ENCODE measurements at places on chromosomes 3 and 15.

DNA sequence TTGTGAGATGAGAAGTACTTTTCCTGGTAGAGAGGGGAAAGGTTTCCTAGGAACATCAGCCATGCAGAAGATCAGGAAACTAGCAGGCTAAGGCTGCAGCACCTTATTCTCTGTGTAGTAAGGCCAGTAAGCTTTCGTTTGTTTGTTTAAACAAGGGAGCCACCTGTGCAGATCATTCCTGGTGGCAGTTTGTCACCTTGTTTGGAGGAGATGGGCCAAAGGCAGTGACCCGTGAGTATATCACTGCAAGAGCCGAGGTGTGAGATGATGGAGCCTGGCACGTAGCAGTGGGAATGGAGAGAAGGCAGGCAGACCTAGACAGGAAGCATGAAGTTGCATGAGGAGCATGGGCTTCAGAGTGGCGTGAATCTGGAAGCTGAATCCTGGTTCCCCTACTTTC, 19.6 kb downstream of the ATG7 start:
- DNase-seq = no peak

GRCh38 chr3:20916951-20917606, 731.1 kb upstream of the SGO1 start:
- DNase-seq = no peak

- DNase-seq = no peak
Observed at GRCh38 chr15:47963265-47963664, 157.5 kb upstream of the SLC24A5 start.

- DNase-seq = no peak
Observed at GRCh38 chr15:48722764-48723661, 77.5 kb upstream of the FBN1 start.

DNA sequence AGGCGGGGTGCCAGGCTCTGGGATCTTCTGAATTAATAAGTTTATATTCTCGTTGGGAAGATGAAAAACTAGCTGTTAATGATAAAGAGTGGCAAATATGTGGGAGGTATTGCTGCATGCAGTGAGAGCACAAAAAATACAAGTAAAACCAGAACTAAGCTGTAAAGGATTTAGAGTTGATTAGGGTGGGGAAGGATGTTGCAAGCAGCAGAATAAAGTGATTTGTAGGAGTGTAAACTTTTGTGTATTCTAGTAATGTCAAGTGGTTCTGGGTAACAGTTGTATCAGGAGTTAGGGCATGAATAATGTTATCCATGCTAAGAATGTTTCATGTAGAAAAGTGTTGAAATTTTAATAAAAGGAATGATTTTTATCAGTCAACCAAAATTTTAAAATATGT, 18.1 kb downstream of the CRYBG3 start:
- no peak for DNase-seq

GRCh38 chr15:56261854-56262509, 18.3 kb upstream of the RFX7 start:
- no peak for DNase-seq

DNA sequence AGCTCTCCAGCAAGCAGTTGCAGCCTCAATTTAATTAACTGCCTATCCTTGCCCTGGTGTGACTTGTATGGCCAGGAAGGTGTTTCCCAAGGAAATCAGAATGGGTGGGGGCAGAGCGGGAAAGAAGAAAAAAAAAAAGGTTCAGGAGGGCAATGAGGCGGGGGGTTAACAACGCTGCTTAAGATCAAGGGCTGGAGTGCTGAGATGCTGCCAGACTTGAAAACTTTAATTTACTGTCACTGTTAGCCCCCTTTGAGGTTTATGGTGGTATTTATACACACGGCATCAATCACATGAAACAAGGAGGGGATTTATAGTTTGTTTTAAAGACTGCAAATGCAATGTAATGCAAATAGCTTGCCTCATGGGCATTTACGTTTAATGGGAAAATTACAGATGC, 319.4 kb upstream of the NR2F2 start:
- DNase-seq = no peak

DNA sequence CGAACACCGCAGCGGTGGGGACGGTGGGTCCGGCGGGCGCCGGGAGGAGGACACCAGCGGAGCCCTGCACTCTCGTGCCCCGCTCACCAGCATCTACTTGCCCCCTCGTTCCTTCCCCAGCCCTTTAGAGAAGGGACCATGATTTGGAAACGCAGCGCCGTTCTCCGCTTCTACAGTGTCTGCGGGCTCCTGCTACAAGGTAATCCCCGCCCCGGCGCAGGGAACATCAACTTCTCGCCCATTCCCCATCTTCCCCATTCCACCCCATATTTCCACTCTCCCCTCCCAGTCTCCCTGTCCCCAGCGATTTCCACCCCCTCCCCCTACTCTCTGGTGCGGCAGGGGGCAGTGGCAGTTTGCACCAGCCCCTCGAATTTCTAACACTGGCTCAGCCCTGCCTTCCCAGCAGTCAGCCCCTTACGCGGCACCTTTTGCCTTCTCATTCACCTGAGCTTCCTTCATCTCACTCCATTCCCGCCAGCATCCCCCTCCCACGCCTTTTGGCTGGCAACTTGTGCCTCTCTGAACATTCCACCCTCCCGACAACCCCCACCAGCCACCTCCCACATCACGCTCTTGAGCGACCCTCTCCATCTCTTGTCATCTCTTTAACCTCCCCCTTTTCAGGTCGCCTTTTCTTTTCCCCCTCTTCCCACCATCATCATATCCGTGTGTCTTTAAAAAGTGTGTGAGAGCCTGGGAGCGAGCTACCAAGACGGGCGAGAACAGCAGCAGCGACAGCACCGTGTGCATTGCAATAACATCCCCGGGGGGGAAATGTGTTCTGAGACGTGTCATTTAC, 882 bp downstream of the CADM2 start:
- DNase-seq = no peak

GRCh38 chr3:144868506-144868905, 896.9 kb downstream of the DIPK2A start:
- DNase-seq = no peak

GRCh38 chr3:159039286-159039685, 237.4 kb downstream of the MFSD1 start:
- DNase-seq = no peak
